ENCODE measurements at places on chromosomes 16 and 17.

GRCh38 chr17:76171706-76172105 is 30.7 kb upstream of the FOXJ1 start:
- no peak for DNase-seq

DNA sequence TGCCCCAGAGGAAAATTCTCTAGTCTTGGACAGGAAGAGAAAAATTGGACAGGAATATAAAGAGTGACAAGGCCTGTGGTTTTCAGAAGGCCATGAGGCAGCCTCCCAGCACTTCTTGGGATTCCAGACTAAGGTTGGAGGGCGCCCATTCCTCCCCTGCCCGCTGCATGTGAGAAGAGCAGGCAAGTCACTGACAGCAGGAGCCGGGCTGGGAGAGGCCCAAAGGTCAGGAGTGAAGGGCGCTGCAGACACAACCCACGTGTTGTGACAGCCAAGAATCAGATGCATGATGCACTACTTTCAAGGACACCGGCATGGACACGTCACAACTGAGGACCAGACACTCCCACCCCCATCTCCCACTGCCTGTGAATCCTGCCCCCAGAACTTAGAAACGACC is 256.7 kb downstream of the CBLN1 start:
- no peak for DNase-seq

- no peak for DNase-seq
Measured at GRCh38 chr17:29196769-29197515, 16.7 kb upstream of the MYO18A start.

DNA sequence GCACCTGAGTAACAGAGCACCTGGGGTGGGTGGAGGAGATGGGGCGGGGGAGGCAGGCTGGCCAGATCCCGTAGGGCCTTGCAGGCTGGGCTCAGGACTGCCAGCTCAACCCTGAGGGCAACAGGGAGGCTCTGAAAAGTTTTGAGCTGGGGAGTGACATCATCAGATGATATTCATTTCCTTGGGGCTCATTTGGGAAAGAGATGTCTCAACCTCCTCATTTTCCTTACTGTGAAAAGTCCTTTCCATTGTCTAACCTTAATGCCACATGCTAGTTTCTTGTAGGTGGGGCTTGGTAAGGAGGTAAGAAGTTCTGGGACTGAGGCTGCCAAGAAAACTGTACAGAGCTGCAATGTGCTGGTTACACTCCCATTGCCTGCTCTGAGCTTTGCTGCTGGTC is 3.7 kb downstream of the TNS4 start:
- DNase-seq, result no peak

DNA sequence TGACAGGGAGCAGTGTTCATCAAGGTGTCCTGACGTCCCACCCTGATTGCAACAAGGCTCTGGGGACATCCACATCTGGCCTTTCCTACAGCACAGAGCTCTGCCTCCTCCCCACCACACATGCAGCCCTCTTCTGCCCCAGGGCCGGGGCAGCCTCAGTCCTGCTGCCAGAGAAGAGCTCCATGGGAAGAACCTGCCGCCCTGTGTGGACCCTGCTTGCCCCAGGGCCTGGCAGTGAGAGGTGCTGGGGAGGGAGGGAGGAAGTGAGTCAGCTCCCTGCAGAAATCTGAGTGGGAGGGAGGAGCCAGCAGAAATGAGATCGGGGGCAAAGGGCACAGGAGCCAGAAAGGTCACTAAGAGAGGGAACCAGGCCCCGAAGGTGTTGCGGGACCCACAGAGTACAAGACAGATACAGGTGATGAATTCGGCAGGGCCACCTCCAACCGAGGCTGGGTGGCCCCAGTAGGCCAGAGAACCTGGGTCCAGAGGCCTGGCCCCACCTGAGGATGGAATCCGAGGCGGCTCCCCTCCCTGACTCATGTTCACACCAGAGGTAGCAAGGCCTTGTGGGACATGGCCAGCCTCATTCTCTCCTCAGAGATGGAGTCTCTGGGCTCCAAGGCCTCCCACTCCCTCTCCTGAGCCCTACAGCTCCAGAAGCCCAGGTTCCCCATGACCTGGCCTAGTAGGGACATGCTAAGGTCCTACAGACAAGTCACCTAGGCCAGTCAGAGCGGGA is 24.8 kb downstream of the MYO18A start:
- no peak for DNase-seq

- no peak for DNase-seq
Measured at GRCh38 chr17:63124958-63125357, 158.9 kb downstream of the TANC2 start.

DNA sequence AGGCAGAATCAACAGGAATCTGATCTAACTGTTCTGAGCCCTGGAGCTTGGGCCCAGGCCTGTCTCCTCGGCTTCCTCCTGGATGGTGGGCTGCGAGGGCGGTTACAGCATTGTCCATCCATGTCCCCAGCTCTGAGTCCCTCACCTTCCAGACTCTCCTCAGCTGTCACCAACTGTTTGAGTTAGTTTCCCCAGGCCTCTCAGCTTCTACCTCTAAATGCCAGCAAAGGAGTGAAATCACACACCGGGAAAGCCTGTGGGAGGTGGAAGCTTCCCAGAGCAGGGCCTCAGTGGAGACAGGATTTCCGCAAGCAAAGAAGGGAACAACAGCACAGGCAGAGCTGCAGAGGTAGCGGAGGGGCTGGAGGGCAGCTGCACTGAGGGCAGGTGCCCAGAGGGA is 9.4 kb upstream of the PRPSAP2 start:
- DNase-seq, result no peak

GRCh38 chr17:40555296-40556190 is 9.7 kb downstream of the CCR7 start:
- no peak for DNase-seq

DNA sequence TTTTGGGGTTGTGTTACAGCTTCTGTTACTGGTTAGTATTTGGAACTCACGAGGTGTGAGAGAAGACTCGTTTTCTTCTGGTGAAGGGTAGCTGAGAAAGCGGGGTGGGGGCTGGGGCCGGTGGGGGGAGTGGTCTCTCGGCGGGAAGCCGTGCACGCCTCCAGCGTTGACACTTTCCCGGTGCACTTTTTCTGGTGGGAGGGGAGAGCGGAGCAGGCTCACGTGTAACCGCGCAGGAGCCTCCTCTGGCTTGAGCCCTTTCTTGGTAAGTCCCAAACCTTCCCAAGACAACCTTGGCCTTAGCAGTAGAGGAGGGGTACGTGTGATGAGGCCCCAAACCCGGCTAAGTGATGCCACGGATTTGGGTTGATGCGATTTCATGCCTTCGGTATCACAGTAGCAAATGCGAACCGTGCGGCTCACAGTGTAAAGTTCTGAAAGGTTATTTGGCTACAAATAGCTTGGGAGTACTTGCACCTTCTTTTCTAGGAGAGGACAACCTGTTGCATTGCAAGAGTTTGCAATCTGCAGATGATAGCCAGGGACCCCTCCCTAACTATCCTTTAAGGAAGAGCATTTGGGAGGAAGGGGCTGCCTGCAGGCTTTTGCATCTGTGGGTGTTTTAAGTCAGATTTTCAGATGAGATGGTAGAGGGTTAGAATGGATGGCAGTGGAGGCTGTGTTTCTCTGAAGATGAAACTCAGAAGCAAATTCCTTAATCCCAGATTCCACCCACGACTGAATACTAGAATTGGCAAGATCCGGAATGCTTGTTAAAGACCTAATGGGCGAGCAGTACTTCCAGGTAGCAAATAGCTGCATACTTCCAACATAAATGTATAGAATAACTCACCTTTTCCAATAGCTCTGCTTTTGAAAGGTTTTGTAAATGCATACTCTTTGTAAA is 1.5 kb downstream of the HLF start:
- no peak for DNase-seq

DNA sequence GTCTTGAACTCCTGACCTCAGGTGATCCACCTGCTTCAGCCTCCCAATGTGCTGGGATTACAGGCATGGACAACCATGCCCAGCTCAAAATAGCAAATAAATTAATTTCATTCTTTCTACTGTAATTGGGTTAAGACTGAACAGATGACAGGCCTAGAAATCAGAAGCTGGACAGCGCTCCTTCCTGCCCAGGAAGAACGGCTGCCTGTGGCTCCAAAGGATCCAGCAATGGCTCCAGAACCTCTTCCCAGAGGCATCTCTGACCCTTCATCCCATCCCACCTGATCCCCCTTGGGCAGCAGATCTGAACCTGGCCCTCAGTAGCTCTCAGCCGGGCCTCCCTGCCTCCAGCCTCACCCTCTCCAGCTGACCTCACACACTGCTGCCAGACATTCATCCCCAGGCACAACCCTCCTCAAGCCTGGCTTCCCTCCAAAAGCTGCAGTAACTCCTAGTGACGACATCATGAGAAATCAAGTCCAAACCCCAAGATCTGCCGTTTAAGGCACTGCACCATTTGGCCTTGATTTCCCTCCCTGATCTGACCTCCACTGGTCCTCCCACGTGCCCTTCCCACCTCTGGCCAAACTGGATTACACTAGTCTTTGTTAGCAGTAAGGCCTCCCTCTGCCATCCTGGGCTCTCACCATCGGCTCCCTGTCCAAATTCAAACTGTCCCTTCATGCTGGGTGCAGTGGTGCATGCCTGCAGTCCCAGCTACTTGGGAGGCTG is 3.1 kb upstream of the MIF4GD start:
- no peak for DNase-seq
